Retina (tissue), 1 donor: ENCODE measurements at places on chromosomes 13 and 19.

DNA sequence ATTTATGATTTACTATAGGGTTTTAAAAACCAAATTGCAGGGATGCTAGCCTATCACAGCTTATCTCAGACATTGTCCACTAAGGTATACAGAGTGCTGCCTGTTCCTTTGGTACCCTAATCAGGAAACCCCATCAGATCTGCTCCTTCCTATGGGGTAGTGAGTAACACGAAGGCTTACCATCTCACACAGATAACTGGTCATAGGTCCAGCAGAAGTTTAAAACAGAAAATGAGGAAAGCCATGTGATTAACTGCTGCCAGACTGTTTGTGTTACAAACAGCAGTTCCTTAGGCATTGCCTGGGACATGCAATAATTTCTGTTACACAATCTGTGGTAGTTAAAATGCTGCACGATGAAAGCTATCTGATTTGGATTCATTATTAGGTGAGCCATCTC lies 53.5 kb upstream of the ALOX5AP start:
- no peak for DNase-seq

GRCh38 chr19:31553112-31553845 lies 204.0 kb upstream of the TSHZ3 start:
- DNase-seq, result peak; percentile 32

- DNase-seq, result no peak
These were observed 6.4 kb upstream of the KLK6 start for GRCh38 chr19:50975766-50976165.

DNA sequence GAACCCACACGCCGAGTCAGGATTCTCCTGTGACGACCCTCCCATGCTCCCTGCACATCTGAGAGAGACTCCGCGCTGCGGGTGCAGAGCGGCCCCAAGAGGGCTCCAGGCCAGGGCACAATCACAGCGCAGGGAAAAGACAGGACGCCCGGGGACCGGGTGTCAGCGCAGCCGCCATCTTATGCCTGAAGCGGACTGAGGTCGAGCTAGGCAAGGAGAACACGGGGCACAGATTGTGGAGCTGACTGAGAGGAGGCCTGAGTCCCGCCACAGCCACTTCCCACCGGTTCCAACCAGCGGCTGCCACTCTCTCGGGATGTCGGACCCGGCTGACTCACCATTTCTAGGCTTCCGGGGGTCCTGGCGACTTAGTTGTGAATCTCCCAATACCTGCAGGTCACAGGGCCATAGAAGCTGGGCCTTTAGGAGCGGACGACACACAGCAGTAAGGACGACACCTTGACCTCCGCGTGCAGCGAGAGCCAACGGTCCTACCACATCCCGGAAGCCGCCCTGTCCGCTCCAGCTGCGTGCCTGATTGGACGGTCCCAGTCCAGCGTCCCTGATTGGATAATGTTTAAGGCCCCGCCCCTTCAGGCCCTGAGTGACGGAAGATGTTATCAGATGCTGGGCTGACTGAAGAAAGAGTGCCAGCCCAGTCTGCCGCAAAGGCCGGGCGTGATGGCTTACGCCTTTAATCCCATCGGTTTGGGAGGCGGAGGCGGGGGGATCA lies at the start of gene ZNF728:
Gene ZNF728, minus strand, starts transcription at position 487 of the 733 bp plus-strand sequence. Its CDS starts 146 bp downstream, at position 341.
- peak; percentile 8 for DNase-seq

GRCh38 chr13:53642306-53642705 lies 613.7 kb downstream of the OLFM4 start:
- no peak for DNase-seq

- no peak for DNase-seq
These were observed 242.4 kb downstream of the KLF12 start for GRCh38 chr13:73891805-73892204.

GRCh38 chr13:64327505-64328194 lies 2902.5 kb downstream of the PCDH9 start:
- DNase-seq, result no peak

GRCh38 chr19:12956446-12957388 lies at the start of gene GADD45GIP1:
GADD45GIP1 (minus strand) TSS chr19:12957223; CDS start chr19:12957212, 11 bp downstream.
- peak; percentile 93 for DNase-seq

DNA sequence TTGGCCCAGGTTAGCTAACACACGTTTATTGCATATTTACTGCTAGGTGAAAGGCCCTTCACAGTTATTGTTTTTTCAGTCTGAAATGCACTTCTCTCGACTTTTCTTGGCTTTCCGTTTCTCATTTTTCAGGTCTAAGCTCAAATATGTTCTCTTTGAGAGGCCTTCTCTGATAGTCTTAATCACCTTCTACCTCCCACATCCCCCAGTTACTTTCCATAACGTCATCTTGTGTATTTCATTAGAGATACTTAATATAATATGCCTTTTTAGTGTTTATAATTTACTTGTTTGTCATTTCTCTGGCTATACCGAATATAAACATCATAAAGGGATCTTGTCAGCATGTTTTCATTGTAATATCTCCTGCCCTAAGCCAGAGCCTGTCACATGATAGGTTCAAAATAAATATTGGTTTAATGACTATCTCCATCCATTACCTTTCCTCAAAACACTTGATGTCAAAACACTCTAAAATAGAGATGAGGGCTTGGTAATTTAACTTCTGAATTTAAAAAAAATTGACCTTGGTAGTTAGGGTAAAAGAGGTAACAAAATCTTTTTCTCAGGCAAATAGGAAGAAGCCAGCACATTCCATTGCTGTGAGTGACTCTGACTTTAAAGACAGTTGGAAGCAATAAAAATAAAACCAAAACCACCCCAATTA lies 168.6 kb upstream of the RFC3 start:
- no peak for DNase-seq

DNA sequence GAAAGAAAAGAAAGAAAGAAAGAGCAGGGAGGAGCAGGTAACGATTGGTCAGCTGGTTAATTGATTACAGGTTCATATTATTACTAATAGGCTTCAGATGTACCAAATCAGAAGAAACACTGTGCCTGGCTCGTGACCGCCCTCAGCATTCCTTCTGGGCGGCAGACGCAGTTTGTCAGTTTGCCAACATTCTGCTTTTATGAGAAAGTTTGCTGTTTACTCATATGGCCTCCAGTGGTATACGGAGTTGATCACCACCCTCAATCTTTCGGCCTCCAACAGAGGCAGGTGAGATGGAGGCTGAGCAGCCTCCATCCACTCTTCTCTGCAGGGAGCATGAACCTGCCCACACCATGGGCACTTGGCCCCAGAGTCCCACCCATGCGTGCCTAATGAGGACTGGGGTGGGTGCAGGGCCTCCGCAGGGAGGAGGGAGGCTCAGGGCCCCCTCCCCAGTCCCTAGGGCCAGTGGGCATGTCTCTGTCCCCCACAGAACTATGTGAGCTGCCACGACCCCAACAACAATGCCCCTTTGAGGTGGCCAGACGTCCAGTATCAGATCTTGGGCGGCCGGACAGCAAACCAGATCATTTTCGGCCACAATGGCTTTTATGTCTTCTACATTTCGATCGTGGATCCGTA lies 8.8 kb downstream of the PRR22 start:
- DNase-seq, result no peak

DNA sequence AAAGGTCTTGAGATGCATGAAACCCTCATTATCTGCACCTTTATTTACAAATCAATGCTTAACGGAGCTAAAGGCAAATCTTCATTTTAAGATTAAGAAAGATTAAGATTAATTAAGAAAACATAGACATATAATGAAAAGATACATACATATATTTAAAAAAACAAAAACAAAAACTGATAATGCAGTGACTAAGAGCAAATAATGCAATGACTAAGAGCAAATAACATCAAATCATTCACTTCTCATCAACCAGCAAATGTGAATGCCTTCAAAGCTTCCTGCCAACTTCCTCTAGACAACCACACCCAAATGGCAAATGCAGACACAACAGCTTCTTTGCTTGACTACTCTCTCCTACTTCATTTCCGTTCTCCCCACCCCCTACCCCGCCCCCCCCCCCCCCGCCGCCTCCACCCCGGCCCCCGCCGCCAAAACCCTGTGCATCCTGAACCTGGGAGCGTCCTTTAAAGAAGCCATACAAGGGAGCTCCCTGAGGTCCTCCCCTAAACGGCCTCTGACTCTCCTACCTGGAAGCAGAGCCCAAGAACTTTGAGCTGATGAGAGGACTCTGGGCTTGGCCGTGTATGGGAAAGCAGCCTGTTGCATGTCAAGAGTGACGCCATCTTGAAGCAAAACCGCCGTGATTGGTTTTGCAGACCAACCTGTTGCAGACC lies 24.5 kb downstream of the TEX101 start:
- no peak for DNase-seq

GRCh38 chr13:41563341-41563983 lies 106.1 kb downstream of the RGCC start:
- DNase-seq, result no peak

DNA sequence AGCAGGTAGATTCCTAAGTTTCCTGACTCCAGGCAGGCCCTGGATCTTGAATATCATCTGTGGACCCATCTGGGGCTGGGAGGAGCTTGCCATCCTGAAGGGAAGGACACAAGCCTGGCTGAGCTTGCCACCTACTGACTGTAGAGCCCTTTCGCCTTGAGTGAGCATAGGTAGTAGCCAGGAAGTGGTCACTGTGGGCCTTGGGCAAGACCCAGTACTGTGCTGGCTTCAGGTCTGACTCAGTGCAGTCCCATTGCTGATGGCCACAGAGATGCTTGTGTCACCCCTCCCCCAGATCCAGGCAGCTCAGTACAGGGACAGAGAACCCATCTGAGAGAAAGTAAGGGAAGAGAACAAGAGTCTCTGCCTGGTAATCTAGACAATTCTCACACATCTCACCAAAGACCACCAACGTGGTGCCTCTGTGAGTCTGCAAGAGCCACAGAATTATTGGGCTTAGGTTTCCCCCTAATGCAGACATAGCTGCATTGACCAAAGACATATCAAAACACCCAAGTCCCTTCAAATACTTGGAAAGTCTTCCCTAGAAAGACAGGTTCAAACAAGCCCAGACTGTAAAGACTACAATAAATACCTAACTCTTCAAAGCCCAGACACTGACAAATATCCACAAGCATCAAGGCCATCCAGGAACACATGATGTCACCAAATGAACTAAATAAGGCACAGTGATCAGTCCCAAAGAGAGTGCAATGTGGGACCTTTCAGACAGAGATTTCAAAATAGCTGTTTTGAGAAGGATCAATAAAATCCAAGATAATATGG lies 108.2 kb upstream of the WASF3 start:
- DNase-seq, result no peak

GRCh38 chr19:33464733-33465115 lies 56.9 kb downstream of the PEPD start:
- DNase-seq, result no peak

- DNase-seq, result no peak
These were observed 77.0 kb downstream of the TM9SF2 start for GRCh38 chr13:99577934-99578917.

- DNase-seq, result peak; percentile 2
These were observed 34.2 kb downstream of the THSD1 start for GRCh38 chr13:52371736-52372247.

GRCh38 chr13:30388406-30389283 lies 33.6 kb upstream of the UBE2L5 start:
- no peak for DNase-seq

DNA sequence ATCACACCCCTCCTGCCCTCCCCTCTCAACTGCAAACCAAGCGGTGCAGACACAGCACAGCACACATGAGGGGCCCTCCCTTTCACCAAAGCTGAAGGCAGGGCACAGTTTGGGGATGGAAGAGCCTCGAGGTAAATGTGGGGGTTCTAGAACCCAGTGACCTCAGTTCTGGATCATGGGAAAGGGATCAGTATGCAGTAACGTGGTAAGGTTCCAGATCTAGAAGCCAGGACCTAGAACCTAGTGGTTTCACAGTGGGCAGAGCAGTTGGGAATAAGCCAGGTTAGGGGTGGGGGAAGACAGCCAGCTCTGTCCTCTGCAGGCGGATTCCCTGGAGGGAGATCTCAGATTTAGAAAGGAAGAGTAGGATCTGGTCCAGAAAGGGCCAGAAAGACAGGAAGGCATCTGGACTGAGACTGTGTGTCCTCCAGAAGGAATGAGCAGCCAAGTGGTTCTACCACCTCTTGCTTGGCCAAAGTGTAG lies 3.1 kb downstream of the FTL start:
- DNase-seq, result no peak

GRCh38 chr19:3768015-3768747 lies 3.8 kb downstream of the RAX2 start:
- DNase-seq, result no peak

DNA sequence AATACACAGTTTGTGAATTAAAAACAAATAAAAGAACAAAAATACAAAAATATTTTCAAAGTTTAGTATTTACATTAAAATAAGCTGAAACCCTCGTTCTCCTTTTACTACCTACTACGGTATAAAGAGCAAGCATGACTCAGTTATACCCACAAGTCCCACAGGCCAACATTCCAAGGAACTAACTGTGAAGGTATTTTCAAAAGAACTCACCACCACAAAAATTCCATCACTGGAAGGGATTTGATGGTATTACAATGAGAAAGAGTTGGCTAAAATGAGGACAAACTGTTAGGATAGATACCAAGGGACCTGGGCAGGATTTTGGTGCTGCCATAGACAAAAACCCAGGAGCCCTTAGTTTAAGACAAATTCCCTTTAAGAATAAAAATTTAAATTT lies 122.7 kb downstream of the TBC1D4 start:
- DNase-seq, result no peak

GRCh38 chr13:88223958-88224357 lies 552.8 kb downstream of the SLITRK5 start:
- no peak for DNase-seq

DNA sequence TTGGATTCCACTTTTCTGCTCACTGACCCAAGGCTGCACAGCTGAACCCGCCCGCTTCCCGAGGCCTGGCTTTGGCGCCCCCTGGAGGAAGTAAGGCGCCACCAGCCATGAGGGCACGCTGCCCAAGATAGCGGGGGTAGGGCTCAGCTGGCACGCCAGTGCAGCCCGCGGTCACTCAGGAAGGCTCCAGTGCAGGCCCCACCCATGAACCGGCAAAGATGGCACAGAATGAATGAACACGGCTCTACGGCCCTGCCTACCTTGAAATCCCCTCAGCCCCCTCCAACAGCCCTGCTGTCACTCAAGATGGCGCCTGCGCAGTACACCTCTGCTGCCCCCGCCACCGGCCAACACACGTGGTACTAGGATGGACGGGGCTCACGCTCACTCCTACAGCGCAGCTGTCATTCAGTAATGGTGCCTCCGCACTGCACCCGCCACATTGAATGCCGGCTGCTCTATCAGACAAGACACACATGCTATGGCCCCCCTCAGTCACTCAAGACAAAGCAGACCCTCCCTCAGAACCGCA lies 3.0 kb downstream of the PEG3 start:
- peak; percentile 93 for DNase-seq
